ENCODE measurements at places on chromosomes 2 and 18. TPM values are rescaled to one million over a fixed set of nuclear protein-coding genes. Genes with fewer than 3 reads are reported as not detected.

Gene SIX2
- total RNA-seq, result under 0.01 TPM

Gene CCL20
- 0.43 TPM for total RNA-seq

Gene DCDC2C
- not detected for total RNA-seq

Gene TSPYL6
- total RNA-seq, result not detected

Gene INHBB
- total RNA-seq, result under 0.01 TPM

Gene NYAP2
- not detected for total RNA-seq

Gene ACKR3
- total RNA-seq, result not detected

Gene SPATA3
- not detected for total RNA-seq

Gene C2orf78
- total RNA-seq, result not detected

Gene SERPINB12
- total RNA-seq, result not detected

Gene MYO5B
- total RNA-seq, result under 0.01 TPM

Gene RELCH
- total RNA-seq, result 50.1 TPM

Gene IL1RL1
- total RNA-seq, result 0.32 TPM

Gene TUBB6
- 821 TPM for total RNA-seq

Gene METTL5
- total RNA-seq, result 51.8 TPM

Gene FRZB
- 0.43 TPM for total RNA-seq

Gene HOXD9
- total RNA-seq, result 10.6 TPM

Gene KCNJ3
- total RNA-seq, result not detected

Gene SERPINB13
- not detected for total RNA-seq

Gene BABAM2
- 29.0 TPM for total RNA-seq

Gene ALPI
- not detected for total RNA-seq

Gene SLC11A1
- 0.43 TPM for total RNA-seq

Gene COX7A2L
- 174 TPM for total RNA-seq

Gene UNC80
- not detected for total RNA-seq

Gene CNTNAP5
- not detected for total RNA-seq

Gene UPP2
- total RNA-seq, result not detected

Gene GATA6
- total RNA-seq, result 5.2 TPM

Gene LBH
- total RNA-seq, result 548 TPM

Gene KCTD18
- 16.4 TPM for total RNA-seq

Gene ACMSD
- not detected for total RNA-seq

Gene CCDC121
- total RNA-seq, result 1.9 TPM

Gene NDUFAF7
- 9.7 TPM for total RNA-seq
